ENCODE measurements at places on chromosomes 7 and 10.
A peak's percentile ranks its signal among the peaks of the same experiment; 100 is the strongest.

DNA sequence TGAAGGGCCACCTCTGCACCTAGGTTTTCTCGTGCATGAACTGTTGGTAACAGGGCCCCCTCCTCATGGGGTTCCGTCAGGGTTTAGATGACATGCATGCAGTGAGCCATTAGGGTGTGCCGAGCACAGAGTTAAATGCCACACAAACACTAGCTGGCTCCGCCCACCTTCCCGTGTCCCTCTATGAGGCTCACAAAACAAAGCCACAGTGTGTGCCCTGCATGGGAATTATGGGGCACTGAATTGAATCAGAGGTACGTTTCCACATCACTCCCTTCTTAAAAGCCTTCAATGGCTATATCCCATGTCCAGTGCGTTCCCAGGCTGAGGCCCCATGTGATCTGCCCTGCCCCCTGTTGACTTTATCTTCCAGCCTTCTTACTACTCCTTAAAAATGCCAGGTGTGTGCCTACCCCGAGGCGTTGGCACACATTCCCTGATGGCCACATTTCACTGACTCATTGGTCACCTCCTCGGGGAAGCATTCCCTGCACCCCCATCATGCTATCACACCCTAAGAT is 35.7 kb downstream of the GSDME start:
- DNase-seq, result no peak

GRCh38 chr10:47285381-47286115 is 14.4 kb upstream of the GDF10 start:
- DNase-seq, result no peak

DNA sequence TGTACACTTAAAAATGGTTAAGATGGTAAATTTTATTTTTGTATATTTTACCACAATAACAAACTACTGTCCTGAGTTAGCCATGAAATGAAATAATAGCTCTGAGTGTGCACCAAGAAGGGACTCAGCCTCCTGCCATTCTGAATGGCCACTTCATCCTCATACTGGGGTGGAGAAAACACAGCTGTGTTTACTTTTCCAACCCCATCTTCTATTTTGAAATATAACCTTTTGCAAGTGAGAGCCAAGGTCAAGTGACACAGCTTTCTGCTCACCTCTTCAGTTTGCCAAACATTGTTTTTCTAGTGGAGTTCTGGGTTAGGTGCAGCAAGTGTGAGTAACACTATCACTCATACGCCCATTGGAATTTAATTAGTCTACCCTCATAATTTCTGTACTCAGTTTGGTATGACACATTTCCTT is 107.4 kb upstream of the GLCCI1 start:
- peak; percentile 32 for DNase-seq

- DNase-seq, result no peak
These were observed 83.9 kb downstream of the ADCY1 start for GRCh38 chr7:45657890-45658715.

GRCh38 chr7:132430861-132431822 is 145.1 kb downstream of the PLXNA4 start:
- peak; percentile 92 for DNase-seq

DNA sequence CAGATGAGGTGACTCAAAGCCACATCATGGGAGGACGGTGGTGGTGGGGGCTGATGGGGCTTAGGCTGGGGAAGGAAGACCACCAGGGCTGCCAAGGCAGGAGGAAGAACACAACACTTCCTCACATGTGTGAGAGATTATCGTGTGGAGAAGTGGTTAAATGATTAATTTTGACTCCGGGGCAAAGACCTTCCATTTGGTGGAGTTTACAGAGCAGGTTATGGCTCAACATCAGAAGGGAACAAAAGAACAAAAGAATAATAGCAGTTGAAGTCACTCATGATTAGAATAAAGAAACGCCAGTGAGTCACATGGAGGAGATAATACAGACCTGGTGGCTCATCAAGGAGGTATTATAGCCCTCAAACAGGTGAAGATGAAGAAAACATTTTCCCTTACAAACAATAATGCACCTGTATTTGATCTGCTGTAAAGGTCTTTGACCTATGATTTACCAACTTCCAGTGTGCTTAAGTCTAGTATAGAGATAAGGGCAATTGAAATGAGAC is 170.1 kb downstream of the PKD1L1 start:
- peak; percentile 28 for DNase-seq

GRCh38 chr7:13894954-13895353 is 94.5 kb downstream of the ETV1 start:
- no peak for DNase-seq

DNA sequence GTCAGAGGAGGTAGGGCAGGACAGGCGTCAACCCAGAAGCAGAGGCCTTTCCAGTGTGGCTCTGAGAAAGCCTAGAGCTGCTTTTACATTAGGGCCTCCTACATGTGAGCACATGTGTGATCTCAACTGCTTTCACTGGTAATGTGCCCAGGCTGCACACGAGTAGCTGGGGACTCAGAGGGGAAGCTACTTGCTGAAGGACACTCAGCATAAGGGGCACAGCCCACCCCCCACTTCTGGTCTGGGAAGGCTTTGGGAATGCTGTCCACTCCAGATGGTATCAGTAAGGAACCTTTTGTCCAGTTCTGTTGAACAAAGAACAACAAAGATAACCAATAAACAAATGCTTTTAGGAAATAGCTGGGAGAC is 18.9 kb downstream of the PRF1 start:
- DNase-seq, result no peak

DNA sequence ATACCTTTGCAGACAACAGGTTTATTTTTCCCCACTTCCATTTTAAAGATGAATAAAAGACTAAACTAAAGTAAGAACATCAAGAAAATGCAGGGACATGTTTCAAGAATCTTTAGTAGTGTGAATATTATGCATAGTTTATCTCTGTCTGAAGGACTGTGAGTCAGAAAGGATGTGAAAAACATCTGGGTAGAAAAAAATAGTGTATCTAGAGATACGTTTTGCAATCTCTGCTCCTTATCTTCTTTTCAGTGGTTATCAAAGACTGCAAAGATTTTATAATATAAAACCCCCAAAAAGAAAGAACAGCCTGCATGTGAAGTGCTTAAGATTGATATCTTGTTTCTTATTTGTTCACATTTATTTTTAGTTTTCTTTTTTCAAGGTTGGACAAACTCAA is 101.9 kb upstream of the ARHGAP21 start:
- DNase-seq, result no peak

DNA sequence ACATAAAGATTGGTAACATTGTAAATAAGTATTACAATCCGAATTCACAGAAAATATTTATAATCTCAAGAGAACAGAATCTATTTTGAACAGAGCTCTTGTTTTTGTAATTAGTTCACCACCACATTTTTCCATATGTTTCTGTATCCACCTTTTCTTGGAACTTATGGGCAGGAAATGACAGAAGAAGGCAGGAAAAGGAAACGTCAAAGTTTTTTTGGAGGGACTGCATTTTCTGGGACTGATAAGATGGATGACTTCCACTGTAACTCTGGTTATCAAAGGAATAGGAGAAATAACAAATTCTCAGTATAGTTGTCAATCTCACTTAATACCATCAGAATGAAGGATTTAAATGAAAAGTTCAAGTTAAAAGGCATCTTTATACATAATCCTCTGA is 75.1 kb upstream of the SMNDC1 start:
- no peak for DNase-seq

DNA sequence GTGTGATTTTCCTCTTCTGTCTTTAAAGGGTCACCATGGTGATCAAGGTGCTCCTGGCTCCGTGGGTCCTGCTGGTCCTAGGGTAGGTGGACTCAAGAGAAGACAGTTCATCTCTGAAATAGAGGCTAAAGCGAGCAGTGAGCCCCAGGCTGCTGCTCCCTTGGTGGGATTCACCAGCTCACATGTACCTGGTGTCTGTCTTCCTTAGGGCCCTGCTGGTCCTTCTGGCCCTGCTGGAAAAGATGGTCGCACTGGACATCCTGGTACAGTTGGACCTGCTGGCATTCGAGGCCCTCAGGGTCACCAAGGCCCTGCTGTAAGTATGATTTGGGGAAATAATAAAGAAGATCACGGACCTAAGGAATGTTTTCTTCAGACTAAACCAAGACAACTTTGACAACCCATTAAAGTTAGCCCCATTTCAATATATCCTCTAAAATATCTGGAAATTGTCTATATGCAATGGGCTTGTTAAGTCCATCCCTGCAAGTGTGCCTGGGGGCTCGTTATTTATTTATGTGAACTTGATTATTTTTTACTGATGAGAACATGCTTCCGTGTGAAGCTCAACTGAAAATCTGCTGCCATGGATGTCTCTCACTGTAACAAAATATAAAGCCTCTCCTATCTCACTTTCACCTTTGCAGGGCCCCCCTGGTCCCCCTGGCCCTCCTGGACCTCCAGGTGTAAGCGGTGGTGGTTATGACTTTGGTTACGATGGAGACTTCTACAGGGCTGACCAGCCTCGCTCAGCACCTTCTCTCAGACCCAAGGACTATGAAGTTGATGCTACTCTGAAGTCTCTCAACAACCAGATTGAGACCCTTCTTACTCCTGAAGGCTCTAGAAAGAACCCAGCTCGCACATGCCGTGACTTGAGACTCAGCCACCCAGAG is 32.5 kb downstream of the COL1A2 start:
- no peak for DNase-seq

GRCh38 chr10:43963379-43963778 is 314.7 kb upstream of the ZNF32 start:
- no peak for DNase-seq

GRCh38 chr10:100826661-100826982 is 81.2 kb downstream of the PAX2 start:
- no peak for DNase-seq

- no peak for DNase-seq
These were observed 69.8 kb downstream of the ADD3 start for GRCh38 chr10:110077436-110078130.

DNA sequence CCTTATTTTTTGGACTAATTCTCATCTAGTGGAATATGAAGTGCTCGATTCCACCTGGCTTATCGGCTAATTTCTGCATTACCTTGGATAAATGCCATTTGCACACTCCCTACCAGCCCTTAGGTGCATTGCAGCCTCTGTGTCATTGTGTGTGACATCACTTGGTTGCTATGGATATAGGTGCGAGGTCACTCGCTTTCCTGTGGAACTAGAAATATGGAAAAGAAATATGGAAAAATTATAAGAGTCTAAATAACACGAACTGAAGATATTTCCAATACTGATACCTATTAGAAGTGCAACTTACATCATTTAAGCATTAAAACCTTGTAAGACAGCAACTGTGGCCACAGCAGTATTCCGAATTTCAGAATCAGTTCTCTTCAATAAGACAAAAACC is 2.0 kb downstream of the YWHAG start:
- peak; percentile 78 for DNase-seq

- peak; percentile 74 for DNase-seq
These were observed 169.0 kb downstream of the SRPK2 start for GRCh38 chr7:105219771-105220160.

DNA sequence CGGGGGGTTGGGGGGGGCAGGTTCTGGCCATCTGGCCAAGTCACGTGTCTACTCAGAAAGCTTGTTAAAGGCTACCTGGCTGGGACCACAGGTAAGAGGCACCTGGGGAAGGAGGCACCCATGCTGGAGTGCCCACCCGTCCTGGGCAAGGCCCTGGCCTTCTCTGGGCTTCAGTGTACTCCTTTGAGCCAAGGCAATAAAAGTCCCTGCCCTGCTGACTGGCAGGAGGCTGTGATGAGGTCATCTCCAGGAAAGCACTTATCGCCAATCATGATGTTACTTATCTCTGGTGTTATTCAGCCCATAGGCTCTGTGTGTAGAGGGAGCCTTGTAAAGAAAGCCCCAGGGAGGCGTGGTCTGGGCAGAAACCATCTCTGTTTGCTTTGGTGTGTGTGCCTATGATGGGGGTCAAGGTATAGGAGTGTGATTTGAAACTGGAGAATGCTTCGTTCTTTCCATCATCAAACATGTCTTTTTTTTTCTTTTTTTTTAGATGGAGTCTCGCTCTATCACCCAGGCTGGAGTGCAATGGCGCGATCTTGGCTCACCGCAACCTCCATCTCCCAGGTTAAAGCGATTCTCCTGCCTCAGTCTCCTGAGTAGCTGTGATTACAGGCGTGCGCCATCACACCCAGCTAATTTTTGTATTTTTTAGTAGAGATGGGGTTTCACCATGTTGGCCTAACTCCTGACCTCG is 2.5 kb upstream of the CLDN4 start:
- peak; percentile 97 for DNase-seq

DNA sequence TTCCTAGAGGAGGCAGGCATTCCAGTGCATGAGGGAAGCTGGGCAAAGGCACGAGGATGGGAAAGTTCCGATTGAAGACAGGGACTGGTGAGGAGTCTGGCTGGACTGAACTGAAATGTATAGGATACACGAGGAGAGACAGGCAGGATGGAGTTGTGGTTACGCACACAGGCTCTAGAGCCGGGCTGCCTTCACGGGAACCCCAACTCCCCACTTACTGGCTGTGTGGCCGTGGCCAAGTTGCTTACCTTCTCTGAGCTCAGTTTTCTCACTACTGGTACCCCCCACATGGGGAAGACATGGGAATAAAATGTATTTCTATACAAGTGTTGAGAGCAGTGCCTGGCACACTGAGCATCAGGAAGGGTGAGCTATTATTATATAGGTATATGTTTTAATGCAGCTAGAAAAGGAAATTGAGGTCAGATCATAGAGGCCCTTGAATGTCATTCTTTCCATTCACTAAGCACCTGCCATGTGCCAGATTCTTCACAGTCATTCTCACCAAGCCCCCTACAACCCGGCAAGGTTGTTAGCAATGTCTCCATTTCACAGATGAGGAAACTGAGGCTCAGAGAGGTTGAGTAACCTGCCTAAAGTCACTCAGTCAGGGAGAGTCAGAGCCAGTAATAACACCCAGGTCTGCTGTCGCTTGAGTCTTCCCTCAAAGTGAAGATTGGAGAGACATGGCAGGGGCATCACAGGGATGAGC is 9.7 kb downstream of the CHST3 start:
- DNase-seq, result no peak

DNA sequence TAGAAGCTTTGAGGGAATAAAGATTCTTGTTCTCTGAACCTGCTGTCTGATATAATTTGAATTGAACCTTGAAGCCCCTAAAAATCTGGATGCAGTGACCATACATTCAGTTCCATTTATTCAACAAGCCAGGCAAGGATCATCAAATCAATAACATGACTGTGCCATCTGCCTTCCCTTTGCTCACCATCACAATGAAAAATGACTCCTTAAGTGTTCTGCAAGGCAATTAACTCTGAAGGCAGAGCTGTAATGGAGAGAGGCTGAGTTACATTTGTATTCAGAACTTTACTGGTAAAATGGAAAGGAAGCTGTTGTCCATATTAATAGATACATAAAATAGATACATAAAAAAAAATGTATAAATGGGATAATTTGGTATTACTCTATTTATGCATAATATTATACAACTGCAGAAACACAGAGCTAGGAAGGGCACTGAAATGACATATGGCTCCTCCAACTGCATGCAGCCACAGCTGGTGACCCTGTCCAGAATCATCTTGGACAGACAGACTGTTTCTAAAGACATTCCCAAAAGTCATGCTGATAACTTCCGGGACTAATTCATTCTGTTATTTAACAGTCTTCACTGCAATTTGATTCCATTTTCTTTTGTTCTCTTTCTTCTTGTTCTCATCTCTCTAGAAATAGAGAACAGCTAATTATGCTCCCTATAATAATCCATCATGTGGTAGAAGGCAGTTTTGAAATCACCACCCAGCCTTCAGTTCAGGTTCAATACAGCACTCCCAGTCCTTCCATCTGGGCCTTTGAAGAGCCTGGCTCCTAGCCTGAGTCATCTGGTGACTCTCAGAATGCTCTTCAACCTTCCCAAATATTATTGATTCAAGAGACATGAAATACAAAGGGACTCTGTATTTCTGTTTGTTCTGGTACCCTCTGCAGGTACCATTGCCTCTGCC is 412.6 kb downstream of the GFRA1 start:
- DNase-seq, result no peak
